Right cardiac atrium (tissue), 5 donors: ENCODE measurements at places on chromosomes 6 and 20. TPM values are rescaled to one million over a fixed set of nuclear protein-coding genes. Genes with fewer than 3 reads are reported as not detected.

Gene TTLL9
- polyA plus RNA-seq: 0.14 TPM

Gene PACSIN1
- polyA plus RNA-seq: 14.0 TPM

Gene TULP1
- polyA plus RNA-seq: 0.34 TPM

Gene SUMO4
- polyA plus RNA-seq: 0.32 TPM

Gene IL17F
- not detected for polyA plus RNA-seq

Gene SGK2
- polyA plus RNA-seq: 3.6 TPM

Gene RIPPLY2
- polyA plus RNA-seq: 0.45 TPM

Gene TRAPPC3L
- 0.18 TPM for polyA plus RNA-seq

Gene COL19A1
- 1.0 TPM for polyA plus RNA-seq

Gene TMEM74B
- polyA plus RNA-seq: 7.8 TPM

Gene BLTP3A
- polyA plus RNA-seq: 4.4 TPM

Gene MAS1L
- not detected for polyA plus RNA-seq

Gene BPIFB4
- polyA plus RNA-seq: not detected

Gene GSTA3
- polyA plus RNA-seq: not detected

Gene NDRG3
- 25.5 TPM for polyA plus RNA-seq

Gene ERMARD
- 11.1 TPM for polyA plus RNA-seq

Gene COX4I2
- polyA plus RNA-seq: 29.5 TPM

Gene FLRT3
- 0.23 TPM for polyA plus RNA-seq

Gene POU5F1
- 0.57 TPM for polyA plus RNA-seq

Gene MAS1
- 0.02 TPM for polyA plus RNA-seq

Gene MAP3K5
- polyA plus RNA-seq: 2.8 TPM

Gene RFX6
- polyA plus RNA-seq: not detected

Gene SLC52A3
- polyA plus RNA-seq: 1.6 TPM

Gene SLC22A2
- 0.05 TPM for polyA plus RNA-seq

Gene TREML2
- polyA plus RNA-seq: 0.02 TPM

Gene UCKL1
- 36.5 TPM for polyA plus RNA-seq

Gene RBM24
- polyA plus RNA-seq: 177 TPM
